Activated CD4-positive, alpha-beta T cell treated with anti-CD3 and anti-CD28 coated beads, Interleukin-2, amount 50 U/mL, for 1 hour (primary cell): ENCODE measurements at places on chromosomes 4 and X.

DNA sequence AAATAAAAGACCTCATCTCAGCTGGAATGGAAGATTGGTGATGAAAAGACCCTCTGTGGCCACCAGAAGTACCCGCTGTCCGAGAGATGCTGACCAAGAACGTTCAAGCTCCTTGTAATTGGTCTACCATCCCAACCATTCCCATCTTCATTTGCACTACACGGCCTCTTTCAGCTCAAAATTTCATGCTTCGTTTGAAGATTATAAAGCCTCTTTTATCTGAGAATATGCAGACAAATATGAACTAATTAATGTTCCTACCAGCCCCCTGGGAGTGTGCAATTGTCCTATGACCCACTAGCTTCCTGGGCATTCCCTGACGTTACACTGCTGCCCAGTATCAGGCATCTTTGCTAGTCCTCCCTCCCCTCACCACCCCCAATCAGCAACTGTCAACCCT lies 583.7 kb downstream of the MID1IP1 start:
- no peak for DNase-seq

DNA sequence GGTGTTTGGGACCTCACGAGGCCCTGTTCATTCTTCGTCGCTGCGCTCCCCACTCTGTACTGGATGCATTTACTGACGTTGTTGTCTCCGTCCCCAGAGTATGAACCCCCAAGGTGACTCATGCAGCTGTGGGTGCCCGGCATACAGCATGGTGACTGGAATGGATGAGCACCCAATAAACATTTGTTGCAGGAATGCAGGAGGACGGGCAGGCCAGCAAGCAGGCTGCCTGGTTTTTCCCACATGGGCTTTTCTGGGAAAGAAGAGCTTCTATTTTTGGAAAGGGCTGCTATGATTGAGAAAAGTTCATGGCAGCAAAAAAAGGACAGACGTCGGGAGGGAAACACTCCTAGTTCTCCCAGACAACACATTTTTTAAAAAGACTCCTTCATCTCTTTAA lies 893 bp upstream of the SOD3 start:
- no peak for DNase-seq

DNA sequence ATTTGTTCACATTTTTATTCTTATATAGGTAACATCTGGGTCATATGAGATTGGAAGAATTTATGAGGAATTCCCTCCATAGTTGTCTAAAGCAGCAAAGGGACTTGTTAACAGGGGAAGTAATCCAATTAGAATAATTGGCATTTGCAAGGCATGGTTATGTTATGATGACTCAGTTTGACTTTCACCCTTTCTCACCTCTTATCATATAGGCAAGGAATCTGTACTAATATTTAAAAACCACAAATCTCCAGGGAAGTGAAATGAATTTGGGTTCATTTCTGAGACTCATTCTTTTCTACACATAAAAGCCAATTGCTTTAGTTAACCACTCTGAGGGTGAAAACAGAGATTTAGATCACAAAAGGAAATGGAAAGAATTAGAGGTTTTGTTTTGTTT lies 281.5 kb upstream of the DKK2 start:
- DNase-seq = no peak

- DNase-seq = no peak
These were observed 5.0 kb downstream of the CACNA1F start for GRCh38 chrX:49228185-49228584.

DNA sequence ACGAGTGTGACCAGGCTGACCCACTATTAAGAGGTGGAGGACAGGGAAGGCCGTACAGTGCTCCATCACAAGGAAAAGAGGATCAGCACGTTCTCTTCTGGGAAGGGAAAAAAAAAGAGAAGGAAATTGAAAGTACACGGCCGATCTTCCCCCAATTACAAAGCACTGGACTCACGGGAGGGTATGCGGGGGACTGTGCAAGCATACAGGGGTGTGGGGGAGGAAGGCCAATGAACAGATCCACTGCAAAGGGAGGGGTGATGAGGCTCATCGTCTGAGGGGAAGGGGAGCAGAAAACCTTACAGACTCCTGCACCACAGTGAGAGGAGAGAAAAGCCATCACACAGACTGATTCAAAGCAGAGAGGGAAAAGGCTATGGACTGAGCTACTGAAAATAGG lies 1.1 kb downstream of the ELK1 start:
- DNase-seq = no peak
